ENCODE measurements at places on chromosomes 7 and 10.
A peak's percentile ranks its signal among the peaks of the same experiment; 100 is the strongest.

GRCh38 chr7:18572154-18572553, 76.6 kb downstream of the HDAC9 start:
- no peak for DNase-seq

DNA sequence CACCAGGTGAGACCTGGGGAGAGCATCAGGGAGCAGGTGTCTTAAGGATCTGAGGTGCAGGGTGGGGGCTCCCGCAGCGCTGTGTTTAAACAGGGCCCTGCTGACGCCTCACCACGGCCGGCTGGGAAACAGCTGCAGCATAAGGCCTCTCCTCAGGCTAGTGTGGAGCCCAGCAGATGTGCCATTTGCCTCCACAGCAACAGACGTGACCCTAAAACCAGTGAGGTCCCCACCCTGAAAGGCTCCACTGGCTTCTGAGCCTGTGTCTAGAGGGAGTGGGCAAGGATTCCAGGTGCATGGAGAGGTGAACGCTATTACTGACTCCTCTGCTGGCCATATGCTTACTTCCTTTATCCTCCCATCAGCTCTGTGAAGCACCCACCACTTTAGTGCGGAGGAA, 47.8 kb downstream of the SYPL1 start:
- DNase-seq: no peak

- DNase-seq: no peak
Measured at GRCh38 chr10:110803239-110803749, 68.4 kb upstream of the PDCD4 start.

DNA sequence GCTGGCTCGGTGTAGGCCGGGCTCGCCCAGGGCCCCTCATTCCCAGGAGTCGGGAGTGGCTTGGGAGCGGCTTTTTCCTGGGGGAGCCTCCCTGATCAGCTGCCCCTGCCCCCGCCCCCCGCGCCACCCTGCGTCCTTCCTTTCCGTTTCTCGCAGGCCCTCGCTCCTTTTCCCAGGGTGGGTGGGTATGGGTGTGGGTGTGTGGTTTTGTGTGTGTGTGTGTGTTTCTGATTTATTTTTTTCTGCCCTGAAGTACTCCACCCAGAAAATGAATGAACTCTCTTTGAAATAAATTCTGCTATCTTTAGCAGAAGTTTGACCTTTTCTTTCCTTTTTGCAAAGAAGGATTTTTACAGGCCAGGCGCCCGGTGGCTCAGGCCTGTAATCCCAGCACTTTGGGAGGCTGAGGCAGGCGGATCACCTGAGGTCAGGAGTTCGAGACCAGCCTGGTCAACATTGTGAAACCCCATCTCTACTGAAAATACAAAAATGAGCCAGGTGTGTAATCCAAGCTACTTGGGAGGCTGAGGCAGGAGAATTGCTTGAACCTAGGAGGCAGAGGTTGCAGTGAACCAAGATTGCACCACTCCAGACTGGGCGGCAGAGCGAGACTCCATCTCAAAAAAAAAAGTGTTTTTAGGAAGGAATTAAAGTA, 30.0 kb upstream of the AP5Z1 start:
- no peak for DNase-seq

DNA sequence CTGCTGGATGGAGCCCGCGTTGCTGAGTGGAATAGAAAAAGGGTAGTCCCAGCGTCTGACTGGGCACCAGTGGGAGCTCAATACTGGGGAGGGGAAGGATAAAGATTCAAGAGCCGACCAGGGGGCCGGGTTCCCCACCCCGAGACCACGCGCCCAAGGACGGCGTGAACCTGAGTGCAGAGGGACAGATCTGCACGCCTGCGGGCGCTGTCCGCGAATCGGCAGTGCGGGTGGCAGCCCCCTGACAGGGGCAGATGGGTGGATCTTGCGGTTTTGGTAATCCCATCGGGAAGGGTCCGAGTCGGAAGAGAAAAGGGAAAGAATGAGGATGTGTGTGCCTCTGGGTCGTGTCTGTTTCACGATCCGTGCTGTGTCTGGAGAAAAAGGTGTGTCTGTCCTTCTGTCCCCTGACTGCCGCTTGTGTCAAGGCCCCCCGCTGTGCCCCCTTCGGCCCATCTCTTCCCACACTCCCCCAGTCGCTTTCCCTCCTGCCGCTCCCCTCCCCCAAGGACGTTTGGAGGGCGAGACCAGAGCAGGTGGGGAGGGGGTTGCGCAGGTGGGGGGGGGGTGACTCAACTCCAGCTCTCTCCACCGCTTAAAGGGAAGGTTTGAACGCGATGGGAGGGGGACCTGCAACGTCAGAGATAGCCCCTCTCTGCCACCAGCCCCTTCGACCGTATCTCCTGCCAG, 734 bp upstream of the VGF start:
- DNase-seq: no peak

GRCh38 chr10:7475046-7475911, 64.4 kb upstream of the SFMBT2 start:
- DNase-seq: no peak

DNA sequence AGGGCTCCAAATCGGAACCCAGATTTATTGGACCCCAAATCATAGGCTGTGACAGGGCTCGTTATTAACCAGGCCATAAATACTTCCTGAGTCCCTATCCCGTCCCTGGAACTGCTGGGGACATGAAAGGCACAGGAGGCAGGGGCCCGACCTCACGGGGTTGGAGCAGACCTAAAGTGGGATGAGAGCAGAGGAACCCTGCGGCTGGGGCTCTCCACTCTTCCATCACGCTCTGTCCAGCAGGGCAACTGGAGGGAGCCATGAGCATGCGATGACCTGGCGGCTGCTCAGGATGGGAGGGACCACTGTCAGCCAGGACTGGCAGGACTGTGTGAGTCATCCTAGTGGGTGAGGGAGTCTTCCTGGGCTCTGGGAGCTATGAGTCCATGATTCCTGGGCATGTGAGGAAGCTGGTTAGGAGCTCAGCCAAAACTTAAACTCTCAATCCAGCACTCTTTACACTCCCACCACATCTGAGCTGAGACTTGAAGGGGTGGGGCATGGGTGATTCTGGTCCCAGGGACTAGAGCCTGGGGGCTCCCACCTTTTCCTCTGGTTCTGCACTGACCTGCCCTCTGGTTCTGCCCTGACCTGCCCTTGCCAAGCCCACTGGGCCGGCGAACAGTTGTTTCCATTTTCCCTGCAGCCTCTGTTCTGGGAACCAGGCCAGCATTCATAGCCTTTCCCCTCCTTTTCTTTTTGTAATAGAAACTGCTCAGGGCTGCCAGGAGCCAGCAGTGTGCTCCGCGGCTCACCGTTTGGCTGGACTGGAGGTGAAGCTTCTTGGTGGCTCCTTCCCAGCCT, 47.1 kb downstream of the SYPL1 start:
- DNase-seq: no peak

DNA sequence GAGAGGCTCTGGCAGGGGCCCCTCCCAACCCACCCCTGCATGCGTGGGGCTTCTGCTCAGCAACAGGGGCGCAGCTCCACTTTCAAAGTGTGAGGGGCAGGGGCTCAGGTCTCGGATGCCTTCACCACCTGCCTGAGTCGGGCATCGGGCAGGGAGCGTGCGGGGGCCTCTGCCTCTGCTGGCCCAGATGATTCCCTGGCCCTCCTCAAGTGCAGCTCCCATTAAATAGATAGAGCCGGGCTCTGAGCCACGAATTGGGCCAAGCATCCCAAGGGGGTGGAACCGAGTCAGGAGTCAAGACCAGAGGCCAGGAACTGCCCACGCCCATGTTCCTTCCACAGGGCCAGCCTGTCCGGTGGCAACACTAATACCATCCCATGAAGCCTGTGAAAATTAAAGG, 108.9 kb upstream of the FAM20C start:
- DNase-seq: no peak

- peak; percentile 59 for DNase-seq
Measured at GRCh38 chr7:156777364-156778069, 115.5 kb downstream of the LMBR1 start.

DNA sequence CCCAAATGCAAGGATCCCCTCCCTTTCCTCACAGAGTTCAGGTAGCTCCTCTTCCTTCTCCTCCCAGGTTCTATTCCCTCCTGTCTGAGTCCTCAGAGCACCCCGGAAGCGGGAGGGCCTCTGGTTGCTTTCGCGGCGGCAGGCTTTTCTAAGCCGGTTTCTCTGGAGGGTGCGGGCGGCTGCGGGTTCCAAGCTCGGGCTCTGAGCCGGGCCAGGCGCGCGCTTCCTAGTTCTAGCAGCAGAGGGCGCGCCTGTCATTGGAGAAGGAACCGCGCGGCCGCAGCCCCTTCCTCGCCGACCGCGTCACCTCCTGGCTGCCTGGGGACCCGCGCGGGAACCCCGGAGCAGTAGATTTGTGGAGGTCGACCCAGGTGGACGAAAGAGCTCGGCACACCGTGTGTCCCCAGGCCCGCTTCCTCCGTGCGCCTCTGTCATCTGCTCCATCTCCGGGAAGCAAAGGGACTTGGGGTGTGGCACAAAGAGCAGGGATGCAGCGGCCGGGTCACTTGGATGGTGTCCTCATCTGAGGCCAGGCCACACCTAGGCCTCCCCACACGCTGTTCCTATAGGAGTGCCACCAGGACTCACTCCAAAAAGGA, 389.0 kb upstream of the PODXL start:
- DNase-seq: peak; percentile 44

DNA sequence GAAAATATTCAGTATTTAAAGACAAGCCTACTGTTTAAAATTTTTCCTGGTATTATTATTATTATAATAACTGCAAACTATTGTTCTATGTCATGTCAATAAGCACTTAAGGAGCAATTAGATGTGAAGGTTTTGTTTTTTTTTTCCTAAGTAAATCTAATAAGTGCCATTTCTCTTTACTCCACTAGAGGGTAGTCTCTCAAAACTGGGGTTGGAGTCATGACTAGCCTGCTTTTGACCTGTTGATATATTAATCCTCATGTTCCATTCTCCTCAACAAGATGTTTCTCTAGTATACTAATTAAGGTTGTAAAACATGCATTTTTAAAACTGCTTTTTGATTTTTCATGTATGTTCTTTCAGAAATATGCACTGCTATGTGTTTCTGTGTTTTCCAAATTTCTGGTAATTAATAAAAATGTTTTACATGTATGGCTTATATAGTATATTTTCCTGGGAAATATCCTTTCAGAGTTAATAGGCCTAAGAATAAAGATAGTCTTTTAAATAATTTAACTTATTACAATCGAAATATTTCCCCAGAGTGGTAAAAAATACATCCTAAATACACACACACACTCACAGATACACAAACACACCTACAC, 1.0 kb upstream of the LRRN3 start:
- no peak for DNase-seq

GRCh38 chr7:128783143-128783861, 7.7 kb upstream of the OPN1SW start:
- DNase-seq: no peak

- DNase-seq: no peak
Measured at GRCh38 chr7:33039257-33039902, 23.2 kb downstream of the NT5C3A start.

- no peak for DNase-seq
Measured at GRCh38 chr7:45402480-45403218, 171.5 kb upstream of the ADCY1 start.

- DNase-seq: no peak
Measured at GRCh38 chr7:91239171-91239604, 25.0 kb upstream of the FZD1 start.

- no peak for DNase-seq
Measured at GRCh38 chr10:44240584-44241205, 144.2 kb downstream of the CXCL12 start.

- no peak for DNase-seq
Measured at GRCh38 chr10:43962346-43963191, 313.9 kb upstream of the ZNF32 start.

DNA sequence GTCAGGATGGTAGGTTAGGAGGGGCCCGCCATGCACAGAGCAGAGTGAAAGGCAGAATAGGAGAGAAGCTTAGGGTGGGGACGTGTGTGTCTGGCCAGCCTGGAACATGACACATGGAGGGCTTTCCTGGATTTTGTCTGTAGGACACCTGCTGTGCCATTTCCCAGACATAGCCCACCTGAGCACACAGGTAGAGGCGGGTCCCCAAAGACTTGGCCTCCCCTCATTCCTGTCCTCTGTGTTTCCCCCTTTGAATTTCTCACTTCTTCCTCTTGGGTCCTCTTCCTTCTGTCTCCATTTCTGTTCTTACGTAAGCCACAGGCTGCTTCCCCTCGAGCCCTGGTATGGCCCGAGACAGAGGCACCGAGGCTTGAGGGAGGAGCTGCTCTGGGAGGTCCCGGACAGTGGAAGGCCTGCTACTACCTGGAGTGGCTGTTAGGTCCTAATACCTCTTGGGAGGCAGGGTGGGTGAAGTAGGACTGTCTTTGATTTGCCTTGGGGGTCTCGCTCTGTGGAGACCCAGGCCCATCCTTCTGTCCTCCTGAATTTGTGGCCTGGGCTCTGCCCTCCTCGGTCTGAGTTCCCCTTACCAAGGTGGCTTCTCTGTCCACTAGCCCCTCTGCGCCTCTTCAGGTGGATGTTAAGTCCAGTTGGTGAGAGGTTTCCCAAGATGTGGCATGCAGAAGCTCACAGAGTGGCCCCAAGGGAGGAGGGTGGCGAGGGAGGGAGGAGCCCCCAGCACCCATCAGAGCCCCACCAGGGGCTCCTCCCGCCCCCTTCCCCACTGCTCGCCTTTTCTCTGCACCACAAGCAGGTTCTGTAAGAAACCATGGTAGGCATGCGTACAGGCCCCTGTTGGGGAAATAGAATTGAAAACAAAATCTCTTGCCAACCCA, 5.5 kb downstream of the ZNF775 start:
- no peak for DNase-seq

DNA sequence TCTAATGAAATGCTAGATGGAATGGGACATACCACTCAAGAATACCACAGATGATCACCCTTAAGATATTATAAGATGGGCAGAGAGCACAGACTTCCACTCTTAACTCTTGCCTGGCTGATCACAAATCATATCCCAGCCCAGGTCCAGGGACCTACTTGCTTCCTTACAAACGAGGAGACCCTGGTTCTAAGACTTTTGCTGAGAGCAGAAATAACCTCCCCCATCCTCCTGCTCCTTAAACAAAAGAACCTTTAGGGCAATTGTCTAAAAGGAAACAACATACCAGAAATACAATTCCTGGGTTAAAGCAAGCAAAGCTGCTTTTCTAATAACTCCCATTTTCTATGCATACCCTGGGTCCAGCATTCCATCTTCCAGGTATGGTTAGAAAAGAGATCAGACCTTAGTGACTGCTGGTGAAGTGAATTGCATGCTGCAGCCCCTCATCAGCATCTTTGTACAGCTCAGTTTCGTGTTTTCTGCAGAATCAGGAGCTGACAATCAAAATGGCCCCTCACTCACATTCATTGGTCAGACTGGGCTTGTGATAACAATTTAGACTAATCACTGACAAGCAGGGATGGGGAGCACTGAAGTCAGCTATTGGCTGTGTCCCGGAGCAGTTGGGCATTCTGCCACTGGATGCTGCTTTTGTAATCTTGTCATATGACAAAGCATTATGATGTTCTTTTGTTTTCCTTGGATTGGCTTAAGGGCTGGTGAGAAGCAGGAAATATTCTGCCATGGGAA, 14.6 kb downstream of the IFIT3 start:
- DNase-seq: no peak

DNA sequence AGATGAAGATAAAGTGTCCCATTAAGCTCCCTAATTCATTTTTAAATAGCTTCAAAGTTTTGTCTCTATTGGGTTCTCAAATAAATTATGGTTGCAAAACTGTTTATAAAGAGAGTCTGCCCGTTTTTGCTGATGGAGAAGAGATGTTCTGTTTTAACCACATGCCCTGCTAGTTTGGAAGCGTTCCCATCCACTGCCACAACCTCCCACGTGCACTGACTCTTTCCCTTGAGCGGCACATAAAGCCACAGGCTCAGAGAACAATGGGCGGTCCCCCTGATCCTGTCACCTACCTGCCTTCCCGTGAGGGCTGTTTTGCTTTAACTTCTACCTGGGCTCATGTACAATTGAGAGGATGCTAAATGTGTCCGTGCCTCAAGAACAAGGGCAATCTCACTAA, 65.5 kb downstream of the CPVL start:
- DNase-seq: no peak

All from activated naive CD4-positive, alpha-beta T cell treated with anti-CD3 and anti-CD28 coated beads for 36 hours (primary cell).